ENCODE measurements at places on chromosomes 11 and 22.

DNA sequence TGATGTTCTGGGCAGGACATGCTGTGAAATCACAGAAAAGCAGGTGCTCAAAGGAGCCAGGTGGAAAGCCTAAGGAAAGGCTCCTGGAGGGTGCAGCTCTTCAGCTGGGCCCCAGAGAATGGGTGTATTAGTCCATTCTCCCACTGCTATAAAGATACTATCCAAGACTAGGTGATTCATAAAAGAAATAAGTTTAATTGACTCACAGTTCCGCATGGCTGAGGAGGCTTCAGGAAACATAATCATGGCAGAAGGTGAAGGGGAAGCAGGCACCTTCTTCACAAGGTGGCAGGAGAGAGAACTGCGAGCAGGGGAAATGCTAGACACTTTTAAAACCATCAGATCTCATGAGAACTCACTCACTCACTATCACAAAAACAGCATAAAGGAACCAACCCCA, 43.1 kb upstream of the DEUP1 start:
- no peak for DNase-seq

- no peak for DNase-seq
Observed at GRCh38 chr11:128388206-128388815, 199.0 kb downstream of the ETS1 start.

DNA sequence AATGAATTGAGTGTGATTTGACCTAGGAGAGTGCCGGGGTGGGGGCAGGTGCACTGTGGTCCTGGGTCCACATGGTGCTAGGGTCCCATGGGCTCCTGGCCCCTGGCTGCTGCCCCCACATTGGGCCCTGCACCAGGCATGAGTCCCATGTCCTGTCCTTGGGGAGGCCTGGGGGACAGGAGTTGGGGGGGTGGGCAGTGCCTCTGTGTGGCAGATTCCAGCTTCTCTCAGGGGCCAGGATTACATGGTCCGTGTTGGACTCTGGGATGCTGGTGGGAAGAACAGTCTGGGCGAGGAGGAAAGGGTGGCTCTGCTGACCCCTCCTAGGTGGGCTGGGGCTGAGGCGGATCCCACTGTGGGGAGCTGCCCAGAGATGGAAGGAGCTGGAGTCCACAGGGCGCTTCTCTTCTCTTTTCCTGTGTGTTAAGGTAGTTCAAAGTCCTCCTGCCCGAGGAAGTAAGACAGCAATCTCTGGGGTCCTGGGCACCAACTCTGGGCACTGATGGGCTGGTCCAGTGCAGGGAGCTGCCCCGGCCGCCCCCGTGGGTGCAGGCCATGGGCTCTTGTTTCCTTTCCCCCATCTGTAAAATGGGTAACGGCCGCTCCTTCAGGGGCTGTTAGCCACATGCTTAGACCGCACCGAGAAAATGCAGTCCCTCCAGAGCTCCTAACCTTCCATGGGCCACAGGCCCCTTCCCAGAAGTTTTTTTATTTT, 19.8 kb downstream of the KCNQ1 start:
- no peak for DNase-seq

DNA sequence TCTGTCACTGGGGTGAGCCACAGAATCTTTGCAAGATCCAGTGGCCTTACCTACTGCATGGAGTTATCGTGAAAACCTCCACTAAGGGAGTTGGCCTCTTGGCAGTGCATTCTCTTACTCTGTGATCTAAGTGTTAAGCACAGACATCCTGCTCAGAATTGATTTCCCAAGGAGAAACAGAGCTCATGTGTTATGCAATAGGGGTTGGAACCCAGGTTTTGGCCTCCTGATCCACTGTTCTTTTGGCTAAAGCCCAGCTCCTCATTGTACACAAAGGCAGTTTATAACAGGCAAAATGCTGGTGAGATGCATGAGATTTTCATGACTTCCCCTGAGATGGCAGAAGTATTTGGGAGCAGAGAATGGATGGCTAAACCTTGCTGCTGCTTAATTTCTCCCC, 11.8 kb downstream of the DTX4 start:
- peak; percentile 74 for DNase-seq

DNA sequence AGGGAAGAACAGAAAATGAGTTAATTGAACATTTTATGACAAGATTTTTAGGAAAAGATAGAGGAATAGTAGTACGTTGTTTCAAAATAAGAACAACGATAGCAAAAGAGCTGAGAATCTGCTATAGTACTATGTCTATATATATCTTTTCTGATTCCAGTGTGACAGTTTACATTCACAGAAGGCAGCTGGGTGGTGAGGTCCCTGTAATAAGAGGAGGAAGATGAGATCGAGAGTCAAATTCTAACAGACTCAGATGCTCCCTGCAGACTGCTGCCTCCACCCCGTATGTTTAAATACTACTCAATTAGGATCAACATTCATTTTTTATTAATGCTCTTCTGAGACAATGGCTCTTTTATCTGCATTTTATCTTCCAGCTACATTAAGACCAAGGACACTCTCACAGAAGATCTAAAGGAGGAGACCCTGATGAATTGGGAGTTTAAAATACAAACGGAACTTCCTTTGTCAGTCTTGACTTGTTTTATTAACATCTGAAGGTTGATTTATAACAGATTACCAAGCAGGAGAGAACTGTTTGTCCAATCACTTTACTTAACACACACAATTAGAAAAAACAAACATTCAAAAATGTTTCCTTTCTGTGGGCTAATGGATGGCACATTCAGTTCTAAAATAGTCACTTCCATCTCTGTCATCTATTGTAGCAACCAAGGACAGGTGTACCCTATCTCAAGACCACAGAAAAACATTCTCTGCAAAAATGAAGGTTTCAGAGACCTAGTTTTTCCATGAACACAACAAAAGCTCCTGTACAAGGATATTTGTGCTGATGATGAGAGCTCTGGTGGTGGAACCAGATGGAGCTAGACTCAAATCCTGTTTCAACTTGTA, 240.2 kb downstream of the CADM1 start:
- no peak for DNase-seq

DNA sequence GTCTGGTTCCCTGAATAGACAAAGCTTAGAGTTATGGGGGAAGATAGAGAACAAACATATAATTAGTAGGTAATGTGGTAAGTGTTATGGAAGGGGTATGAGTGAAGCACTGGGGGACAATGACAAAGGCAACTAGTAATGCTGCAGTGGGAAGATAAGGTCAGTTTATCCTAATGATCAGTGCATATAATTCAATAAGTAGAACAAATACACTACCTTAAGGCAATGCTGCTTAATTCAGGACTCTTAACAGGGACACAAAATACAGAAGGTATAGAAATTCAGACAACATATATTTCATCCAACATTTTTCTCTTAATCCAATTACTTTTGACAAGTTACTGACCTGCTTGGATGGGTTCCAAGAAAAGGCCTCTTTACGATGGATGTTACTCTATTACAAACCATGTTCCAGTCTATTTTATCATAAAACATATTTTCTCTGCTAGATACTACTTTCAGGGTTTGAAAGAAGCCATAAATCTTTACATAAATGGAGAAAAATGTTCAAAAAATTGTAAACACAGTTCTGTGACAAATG, 1186.2 kb downstream of the LRRC4C start:
- DNase-seq: no peak

DNA sequence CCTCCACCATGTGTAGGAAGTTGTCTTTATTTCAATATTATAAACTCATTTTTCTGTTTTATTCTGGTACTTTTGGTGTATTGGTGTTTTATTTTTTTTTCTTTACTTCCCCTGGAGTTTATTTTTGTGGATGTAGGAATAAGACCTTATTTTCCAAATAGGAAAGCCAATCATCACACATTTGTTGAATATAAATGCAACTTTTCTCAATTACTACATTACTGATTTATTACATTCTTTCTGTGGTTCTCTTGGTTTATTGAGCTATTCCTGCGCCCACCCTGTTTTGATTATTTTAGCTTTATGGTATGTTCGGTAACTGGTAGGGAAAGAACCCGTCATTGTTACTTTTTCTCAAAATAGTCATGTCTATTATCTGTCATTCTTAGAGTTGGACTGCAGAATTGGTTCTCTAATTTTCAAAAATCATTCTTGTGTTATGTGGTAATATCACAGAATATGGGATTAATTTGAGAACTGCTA, 3.6 kb downstream of the IGLL5 start:
- no peak for DNase-seq

DNA sequence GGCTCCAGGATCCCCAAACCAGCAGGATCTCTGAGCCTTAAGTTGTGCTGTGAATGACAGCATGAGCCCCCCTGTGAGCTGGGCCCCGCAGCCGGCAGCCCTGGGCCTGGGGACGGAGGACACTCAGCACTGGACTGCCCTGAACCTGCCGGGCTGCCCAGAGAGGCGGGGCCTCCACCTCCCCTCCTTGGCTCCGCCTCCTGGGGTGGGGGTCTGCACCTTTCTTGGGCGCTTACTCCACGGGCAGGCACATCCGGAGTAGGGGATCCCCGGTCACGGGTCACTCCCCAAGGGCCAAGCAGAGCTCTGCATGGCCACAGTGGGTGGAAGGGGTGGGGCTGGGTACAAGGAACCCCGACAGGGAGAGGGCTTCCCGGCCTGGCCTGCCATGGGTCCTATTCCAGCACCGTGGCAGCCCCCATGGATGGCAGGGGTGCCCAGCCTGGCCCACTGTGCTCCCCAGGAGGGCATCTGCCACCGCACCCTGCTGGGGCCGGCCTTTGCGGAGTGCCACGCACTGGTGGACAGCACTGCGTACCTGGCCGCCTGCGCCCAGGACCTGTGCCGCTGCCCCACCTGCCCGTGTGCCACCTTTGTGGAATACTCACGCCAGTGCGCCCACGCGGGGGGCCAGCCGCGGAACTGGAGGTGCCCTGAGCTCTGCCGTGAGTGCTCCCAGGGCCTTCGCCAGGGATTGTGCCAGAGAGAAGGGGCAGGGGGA, 5.4 kb downstream of the MUC5B start:
- no peak for DNase-seq

- DNase-seq: no peak
Observed at GRCh38 chr11:105344938-105345337, 205.4 kb upstream of the CARD18 start.

DNA sequence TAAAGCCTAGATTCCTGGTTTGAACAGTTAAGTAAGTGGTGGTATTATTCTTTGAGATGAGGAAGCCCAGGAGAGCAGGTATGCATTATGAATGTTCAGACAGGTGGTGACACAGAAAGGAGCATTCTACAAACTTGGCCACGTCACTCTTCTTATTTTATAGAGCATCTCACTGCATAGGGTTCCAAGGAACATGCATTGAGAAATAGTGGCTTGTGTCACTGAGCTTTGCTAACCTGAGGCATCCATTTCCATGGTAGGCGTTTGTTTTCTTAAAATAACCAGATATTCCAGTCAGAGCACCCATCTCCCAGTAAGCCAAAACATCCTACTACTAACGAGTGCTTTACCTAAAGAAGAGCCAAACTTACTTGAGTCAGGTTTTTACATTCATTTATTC, 169.7 kb downstream of the NAV2 start:
- DNase-seq: no peak

- peak; percentile 73 for DNase-seq
Observed at GRCh38 chr11:123478352-123478987, 48.4 kb downstream of the GRAMD1B start.

DNA sequence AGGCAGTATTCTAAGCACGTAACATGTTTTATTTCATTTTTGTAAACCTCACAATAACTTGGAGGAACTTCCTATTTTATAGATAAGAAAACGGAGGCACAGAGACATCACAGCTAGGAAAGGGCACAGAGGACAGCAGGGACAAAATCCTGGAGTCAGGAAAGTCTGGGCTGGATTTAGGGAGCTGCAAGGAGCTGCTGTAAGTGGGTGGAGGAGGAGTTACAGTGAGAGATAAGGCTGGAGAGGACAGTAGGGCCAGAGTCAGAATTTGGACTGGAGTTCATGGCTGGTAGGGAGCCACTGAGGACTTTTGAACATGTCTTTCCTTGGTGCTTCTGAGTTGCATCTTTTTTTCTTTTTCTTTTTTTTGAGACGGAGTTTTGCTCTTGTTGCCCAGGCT, 32.2 kb upstream of the PTPRJ start:
- no peak for DNase-seq

Data from amniotic epithelial cell (primary cell).